Cardiac septum (tissue), 1 donor: ENCODE measurements at places on chromosomes 13 and 19.
A peak's percentile ranks its signal among the peaks of the same experiment; 100 is the strongest.

DNA sequence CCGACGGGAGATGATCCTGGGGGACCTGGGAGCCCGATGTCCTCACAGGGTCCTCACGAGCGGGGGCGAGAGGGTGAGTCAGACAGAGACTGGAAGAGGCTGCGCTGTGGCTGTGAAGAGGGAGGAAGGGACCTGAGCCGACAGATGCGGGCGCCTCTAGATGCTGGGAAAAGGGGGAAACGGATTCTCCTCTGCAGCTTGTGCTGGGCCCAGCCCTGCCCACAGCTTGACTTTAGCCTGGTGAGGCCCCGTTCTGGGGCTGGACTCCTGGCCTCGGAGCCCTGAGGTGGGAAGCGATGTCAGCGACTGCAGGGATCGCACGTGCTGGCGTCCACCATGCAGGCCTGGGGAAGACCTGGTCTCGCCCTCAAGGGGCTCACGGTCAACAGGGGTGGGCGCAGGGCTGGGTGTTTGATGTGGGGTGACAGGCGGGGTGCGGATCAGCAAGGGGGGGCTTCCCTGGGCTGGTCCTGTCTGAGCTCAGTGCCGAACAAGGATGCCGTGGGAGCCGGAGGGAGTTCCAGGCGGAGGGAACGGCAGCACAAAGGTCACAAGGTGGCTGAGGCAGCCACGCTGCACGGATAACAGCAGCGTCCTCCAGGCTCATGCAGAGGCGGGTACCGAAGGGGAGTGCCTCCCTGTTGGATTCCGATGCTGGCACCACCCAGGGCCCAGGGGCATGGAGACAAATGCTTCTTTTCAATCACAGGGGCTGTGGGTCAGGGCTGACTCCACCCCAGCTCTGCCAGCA is 31.8 kb downstream of the PIP5K1C start:
- DNase-seq, result no peak

DNA sequence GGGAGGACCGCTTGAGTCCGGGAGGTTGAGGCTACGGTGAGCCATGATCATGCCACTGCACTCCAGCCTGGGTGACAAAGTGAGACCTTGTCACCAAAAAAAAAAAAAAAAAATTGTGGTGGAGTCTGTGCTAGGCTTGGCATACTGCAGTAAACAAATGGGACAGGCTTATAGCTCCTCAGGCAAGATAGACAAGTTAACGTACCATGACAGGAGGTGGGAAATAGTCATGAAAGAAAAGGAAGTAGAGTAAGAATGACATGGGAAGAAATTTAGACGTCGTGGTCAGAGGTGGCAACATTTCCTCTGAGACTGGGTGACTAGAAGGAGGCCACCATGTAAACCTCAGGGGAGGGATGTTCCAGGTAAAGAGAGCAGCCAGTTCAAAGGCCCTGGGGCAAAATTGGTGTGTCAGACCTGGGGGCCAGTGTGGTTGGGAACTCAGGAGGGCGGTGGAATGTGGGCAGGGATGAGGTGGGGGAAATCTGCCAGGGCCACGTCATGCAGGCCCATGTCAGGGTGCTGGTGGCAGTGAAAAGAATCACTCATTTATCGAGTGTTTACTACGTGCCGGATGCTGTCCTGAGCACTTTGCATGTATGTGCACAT is 5.6 kb downstream of the SNRPA start:
- DNase-seq, result no peak

DNA sequence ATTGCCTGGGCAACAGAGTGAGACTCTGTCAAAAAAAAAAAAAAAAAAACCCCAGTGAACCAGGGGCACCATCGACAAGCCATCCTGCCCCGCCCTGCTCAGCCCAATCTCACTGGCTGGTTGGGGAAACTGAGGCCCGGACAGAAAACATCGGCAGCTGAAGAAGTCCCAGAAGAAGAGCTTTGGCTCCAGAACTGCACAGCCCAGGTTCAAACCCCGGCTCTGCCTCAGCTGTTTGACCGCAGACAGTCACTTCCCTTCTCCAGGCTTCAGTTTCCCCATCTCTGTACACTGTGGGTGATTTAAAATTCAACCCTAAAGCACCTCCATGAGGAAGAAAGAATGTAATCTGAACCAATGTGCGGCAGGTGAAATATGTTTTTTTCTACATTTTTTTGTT is 9.4 kb upstream of the SEMA6B start:
- DNase-seq, result no peak

GRCh38 chr13:64688893-64689677 is 2541.1 kb downstream of the PCDH9 start:
- DNase-seq, result no peak

- DNase-seq, result peak; percentile 27
Measured at GRCh38 chr13:26988059-26988769, 183.4 kb downstream of the USP12 start.

GRCh38 chr13:29195456-29195855 is 375.3 kb downstream of the MTUS2 start:
- no peak for DNase-seq

- DNase-seq, result no peak
Measured at GRCh38 chr13:113106711-113107351, 1.2 kb downstream of the F7 start.

DNA sequence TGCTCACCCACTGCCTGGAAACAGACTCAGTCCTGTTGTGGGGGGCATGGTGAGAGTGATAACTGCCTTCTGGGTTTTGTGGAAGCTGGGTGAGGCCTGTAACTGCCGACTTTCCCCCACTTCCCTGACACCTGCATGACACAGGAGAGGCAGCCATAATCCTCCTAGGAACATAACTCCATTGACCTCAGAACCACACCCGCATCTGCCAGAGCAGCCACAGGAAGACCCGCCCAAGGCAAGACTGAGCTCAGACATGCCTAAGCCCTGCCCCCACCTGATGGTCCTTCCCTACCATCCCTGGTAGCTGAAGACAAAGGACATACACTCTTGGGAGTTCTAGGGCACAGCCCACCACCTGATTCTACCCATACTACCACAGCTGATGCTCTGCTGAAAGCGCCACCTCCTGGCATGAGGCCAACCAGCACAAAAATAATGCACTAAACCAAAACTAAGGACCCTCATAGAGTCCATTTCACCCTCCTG is 326.7 kb downstream of the RBM26 start:
- no peak for DNase-seq

DNA sequence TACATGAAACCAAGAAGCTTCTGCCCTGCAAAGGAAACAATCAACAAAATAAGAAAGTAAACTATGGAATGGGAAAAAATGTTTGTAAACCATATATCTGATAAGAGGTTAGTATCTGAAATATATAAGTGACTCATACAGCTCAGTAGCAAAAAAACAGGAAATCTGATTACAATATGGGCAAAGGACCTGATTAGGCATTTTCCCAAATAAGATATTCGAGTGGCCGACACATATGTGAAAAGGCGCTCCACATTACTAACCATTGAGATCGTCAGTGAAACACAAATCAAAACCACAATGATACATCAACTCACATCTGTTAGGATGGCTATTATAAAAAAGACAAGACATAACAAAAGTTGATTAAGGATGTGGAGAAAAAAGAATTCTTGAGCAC is 2818.6 kb upstream of the PCDH20 start:
- no peak for DNase-seq

GRCh38 chr19:46674416-46675178 is 13.6 kb upstream of the DACT3 start:
- DNase-seq, result no peak

DNA sequence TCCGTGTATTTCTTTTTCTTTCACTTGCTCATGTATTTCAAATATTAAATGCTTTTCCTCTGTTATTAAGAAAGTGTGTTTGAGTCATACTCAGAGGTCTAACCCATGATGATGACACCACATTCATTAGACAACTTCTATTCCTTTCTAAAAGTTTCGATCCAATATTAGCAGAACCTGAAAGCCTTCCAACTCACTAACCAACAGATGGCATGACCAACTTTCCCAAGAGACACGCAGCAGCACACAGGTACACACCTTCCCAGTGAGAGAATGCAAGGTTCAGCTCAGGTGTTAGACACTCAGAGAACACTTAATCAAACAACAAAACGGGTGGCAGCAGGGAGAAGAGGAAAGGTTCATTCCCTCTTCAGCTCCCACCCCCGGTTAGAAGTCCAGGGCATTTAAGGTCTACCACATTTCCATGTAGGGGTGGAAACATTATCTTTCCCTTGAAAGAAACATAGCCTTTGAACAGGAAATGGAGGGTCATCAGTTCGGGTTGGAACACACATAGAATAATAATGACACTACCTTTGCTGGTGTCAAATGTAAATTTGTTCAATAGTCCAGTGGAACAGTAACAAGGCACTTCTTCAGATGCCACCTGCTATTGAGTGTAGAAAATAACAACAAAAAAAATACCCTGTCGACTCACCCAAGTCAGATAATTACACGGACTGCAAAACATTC is 404.2 kb downstream of the COG6 start:
- no peak for DNase-seq

DNA sequence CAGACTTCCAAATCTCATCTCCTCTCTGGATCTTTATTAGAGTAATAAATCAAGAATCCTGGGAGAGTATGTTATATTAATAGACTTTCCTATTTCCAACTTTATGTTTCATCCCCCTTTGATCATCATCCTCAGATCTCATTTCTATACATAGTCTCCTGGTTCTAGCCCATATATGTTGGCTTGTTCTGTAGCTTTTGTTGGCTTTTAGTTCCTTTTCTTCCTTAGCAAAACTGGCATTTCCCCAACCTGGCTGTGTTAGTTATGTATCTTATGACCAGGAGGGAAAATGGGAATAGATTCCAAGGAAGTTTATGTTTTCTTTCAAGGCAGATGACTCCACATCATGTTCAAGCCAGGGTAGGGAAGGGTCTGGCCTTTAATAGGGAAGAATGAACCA is 2464.5 kb downstream of the PCDH9 start:
- DNase-seq, result no peak

- DNase-seq, result no peak
Measured at GRCh38 chr19:46927893-46928292, 67.1 kb downstream of the ARHGAP35 start.

GRCh38 chr19:23957660-23958281 is 43.1 kb downstream of the ZNF726 start:
- DNase-seq, result no peak

DNA sequence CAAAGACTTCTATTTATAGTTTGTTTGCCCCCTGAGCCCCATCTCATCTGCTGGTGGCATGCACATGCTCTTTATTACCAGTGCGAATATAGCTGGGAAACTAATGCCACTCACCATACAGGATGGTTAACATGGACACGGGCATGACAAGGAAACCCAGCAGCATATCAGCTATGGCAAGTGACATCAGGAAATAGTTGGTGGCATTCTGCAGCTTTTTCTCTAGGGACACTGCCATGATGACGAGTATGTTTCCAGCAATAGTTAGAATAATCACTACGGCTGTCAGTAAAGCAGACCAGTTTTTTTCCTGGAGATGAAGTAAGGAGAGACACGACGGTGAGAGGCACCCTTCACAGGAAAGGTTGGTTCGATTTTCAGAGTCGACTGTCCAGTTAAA is 1.5 kb downstream of the HTR2A start:
- DNase-seq, result no peak

GRCh38 chr19:40586611-40587010 is 9.9 kb downstream of the SHKBP1 start:
- DNase-seq, result no peak

DNA sequence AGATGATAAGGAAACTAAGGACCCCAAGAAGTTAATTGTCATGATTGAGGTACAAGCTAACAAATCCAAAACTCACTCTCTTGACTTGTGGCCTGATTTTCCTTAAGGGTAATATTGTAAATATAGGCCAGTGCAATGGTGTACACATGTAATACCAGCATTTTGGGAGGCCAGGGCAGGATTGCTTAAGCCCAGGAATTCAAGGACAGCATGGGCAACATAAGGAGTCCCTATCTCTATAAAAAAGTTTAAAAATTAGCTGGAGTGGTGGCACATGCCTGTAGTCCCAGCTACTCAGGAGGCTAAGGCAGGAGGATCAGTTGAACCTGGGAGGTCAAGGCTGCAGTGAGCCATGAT is 28.7 kb upstream of the GARRE1 start:
- DNase-seq, result no peak

- no peak for DNase-seq
Measured at GRCh38 chr13:30730526-30730925, 4.8 kb upstream of the ALOX5AP start.

- DNase-seq, result no peak
Measured at GRCh38 chr19:55348317-55349034, 6.0 kb downstream of the COX6B2 start.

DNA sequence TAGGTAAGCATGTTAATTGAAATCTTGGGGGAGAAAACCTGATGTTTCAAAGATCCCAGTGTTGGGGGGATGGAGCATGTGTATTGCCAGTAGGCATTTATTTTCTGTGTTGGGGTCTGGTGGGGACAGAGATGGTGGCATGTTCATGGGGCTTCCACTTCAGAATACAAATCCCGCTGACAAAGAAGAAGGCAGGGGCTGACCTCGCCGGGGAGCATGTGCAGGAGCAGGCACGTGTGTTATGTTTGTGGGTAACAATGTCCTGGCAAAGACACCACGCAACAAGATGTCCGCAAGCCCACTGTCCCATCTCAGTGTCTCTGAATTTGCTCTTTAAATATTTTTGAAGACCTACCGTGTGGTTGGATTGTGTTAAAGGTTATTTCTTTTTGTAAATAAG is 164.5 kb downstream of the TEX29 start:
- DNase-seq, result no peak

DNA sequence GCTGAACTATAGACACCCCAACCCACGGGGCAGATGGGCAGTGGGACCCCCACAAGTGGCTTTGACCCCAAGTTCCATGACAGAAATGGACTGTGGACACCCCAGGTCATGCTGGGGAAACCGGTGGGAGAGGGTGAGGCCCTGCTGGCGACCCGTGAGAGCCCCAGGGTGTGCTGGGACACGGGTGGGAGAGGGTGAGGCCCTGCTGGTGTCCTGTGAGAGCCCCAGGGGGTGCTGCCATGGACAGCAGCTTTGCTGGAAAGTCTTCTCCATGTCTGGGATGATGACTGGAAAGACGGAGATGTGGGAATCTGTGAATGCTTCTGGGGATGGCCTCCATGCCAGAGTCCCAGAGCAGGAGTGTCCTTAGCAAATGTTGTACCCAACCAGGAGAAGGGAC is 148.4 kb downstream of the URI1 start:
- DNase-seq, result no peak

GRCh38 chr13:94860981-94861407 is 148.6 kb upstream of the SOX21 start:
- DNase-seq, result no peak

GRCh38 chr13:66489586-66489985 is 740.5 kb downstream of the PCDH9 start:
- no peak for DNase-seq

GRCh38 chr13:100108913-100109507 is 20.1 kb downstream of the PCCA start:
- DNase-seq, result no peak

- DNase-seq, result no peak
Measured at GRCh38 chr19:55674459-55674840, 576 bp upstream of the EPN1 start.
